ENCODE measurements at places on chromosomes 6 and 20. TPM values are rescaled to one million over a fixed set of nuclear protein-coding genes. Genes with fewer than 3 reads are reported as not detected.

Gene TBXT
- total RNA-seq, result not detected

Gene TFEB
- 18.9 TPM for total RNA-seq

Gene BPIFB1
- total RNA-seq, result not detected

Gene TUBB2B
- 0.54 TPM for total RNA-seq

Gene GNL1
- total RNA-seq, result 46.6 TPM

Gene PBOV1
- not detected for total RNA-seq

Gene C2
- total RNA-seq, result 0.54 TPM

Gene TSPO2
- not detected for total RNA-seq

Gene GPLD1
- 3.0 TPM for total RNA-seq

Gene SLC17A1
- total RNA-seq, result not detected

Gene TAAR8
- not detected for total RNA-seq

Gene HNF4A
- under 0.01 TPM for total RNA-seq

Gene SLC22A7
- total RNA-seq, result not detected

Gene HMGN4
- total RNA-seq, result 31.8 TPM

Gene RAD21L1
- total RNA-seq, result not detected

Gene TMEM217
- total RNA-seq, result 13.7 TPM

Gene MOG
- total RNA-seq, result not detected

Gene FAM209B
- total RNA-seq, result not detected

Gene GTSF1L
- total RNA-seq, result not detected

Gene HLA-DRB1
- 266 TPM for total RNA-seq

Gene TCFL5
- total RNA-seq, result 2.7 TPM

Gene JPH2
- under 0.01 TPM for total RNA-seq

Gene ADGRB3
- under 0.01 TPM for total RNA-seq

Gene HTR1B
- 2.2 TPM for total RNA-seq

Gene SYCP2L
- total RNA-seq, result under 0.01 TPM

Gene ULBP2
- 0.27 TPM for total RNA-seq

Gene ADGRF5
- under 0.01 TPM for total RNA-seq

Gene RSPH9
- 0.27 TPM for total RNA-seq

Gene MYL9
- total RNA-seq, result 0.81 TPM

Gene ADGRG6
- 57.1 TPM for total RNA-seq

Gene STMND1
- total RNA-seq, result not detected

Gene IL17A
- total RNA-seq, result under 0.01 TPM

Gene NOTCH4
- total RNA-seq, result 3.5 TPM

Gene TRPC4AP
- total RNA-seq, result 43.1 TPM

Gene DLK2
- 0.27 TPM for total RNA-seq

Gene KIAA1755
- not detected for total RNA-seq

Gene THBD
- 1.3 TPM for total RNA-seq

Gene MYLK4
- 1.6 TPM for total RNA-seq

Gene DEFB132
- not detected for total RNA-seq

Gene CCM2L
- not detected for total RNA-seq

Gene OCSTAMP
- not detected for total RNA-seq

Gene TBC1D32
- 7.5 TPM for total RNA-seq

Gene RIPOR3
- 32.6 TPM for total RNA-seq

Gene ADAT2
- total RNA-seq, result 2.2 TPM

Gene TNFAIP3
- total RNA-seq, result 18.9 TPM

Measured in hematopoietic multipotent progenitor cell (in vitro differentiated cells).